ENCODE measurements at places on chromosomes 2 and 18.

GRCh38 chr2:224948859-224949258 lies 93.4 kb downstream of the DOCK10 start:
- no peak for DNase-seq

GRCh38 chr2:228690681-228691080 lies 509.2 kb upstream of the SPHKAP start:
- peak; percentile 61 for DNase-seq

- no peak for DNase-seq
These were observed 525.4 kb downstream of the KCNJ3 start for GRCh38 chr2:155223781-155224406.

DNA sequence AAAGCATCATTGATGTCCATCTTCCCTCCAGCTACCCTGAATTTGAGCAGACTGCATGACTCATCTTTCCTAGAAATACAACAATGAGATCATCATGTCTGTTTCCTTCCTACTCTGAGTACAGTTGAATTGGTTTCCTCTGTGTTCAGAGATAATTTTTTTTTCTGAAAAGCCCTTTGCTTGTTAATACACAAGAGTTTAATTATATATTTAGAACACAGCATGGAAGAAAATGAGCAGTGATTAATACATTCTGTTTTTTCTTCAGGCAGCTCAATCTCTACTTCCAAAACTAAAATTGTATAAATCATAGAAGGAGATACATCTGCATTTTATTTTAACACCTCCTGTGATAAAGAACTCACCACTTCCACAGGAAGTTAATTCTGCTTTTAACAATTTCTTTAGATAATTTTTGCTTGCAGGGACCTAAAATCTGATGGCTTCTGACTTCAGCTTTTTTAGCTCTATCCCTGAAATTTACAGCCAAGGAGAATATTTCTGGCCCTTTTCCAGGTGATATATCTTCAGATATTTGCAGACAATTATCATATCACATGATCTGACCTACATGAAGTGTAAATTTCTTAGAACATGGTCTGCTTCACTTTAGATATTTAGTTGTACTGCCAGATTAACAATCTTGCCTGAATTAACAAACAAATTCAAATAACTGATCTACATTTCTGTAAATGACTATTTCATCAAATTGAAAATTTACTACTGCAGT lies 249.0 kb downstream of the TRIB2 start:
- DNase-seq, result no peak

DNA sequence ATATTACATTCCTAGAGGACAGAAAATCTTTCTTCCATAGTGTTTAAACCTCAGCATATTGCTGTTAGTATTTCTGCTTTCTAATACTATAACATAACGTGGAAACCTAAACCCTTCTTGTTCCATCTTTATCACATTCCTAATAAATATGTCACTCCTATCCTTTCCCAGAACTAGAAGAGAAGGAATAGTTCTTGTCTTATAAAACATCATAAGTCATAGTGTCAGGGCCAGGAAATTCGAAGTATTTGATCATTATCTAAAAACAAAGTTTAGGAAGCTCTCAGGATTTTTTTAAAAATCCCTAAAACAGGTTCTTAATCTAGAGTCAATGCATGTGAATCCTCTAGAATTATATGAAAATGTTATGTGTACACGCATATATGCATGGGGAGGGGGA lies 2.0 kb downstream of the NHEJ1 start:
- DNase-seq, result no peak

DNA sequence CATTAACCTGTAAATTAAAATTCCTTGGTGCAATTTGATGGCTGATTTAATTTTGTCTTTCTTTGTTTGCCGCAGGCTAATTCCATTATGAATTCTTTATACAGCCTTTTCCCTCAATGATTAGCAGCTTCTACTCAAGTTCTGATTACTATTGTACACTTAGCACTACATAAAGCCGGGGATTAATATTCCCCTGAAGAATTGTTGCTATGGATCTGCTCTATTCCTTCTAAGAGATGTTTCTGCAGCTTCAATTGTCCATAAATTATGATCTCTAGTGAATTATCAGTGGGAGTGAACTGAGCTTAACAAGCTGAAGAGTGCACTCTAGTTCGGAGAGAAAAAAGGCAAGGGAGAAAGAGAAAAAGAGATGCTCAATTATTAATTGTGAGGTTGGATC lies 433.7 kb upstream of the SPRED2 start:
- DNase-seq, result no peak

DNA sequence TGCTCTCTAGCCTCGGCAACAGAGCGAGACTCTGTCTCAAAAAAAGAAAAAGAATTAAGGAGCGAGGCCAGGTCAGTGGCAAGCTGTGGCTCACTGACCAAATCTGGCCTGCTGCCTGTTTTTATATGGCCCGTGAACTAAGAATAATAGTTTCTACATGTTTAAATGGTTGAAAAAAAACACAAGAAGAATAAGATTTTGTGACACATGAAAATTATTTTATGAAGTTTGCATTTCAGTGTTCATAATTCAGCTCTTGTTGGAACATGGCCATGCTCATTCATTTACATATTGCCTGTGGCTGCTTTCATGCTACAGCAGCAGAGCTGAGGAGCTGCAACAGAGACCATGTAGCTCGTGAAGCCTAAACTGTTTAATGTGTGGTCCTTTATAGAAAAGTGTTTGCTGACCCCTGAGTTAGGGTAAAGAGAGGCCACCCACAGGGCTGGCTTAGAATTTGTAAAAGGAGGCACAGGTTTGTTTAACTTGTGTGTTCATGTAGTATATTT lies 59.5 kb downstream of the MFSD6 start:
- DNase-seq, result no peak

GRCh38 chr2:58635801-58636375 lies 394.8 kb upstream of the FANCL start:
- no peak for DNase-seq

DNA sequence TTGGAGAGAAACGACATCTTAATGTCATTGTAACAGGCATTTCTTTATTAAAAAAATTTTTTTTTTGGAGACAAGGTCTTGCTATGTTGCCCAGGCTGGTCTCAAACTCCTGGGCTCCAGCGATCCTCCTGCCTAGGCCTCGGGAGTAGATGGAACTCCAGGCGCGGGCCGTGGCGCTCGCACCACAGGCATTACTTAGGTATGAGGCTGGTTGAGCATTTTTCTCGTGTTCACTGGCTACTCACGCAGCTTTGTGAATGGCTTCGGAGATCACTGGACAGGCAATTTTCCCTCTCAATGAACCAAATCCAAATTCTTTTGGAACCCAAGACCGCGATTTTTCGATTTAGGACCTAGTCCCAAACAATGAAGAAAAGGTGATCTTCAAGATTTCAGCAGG lies 795 bp upstream of the TCF7L1 start:
- no peak for DNase-seq

GRCh38 chr2:39513641-39514094 lies 76.6 kb upstream of the MAP4K3 start:
- no peak for DNase-seq

DNA sequence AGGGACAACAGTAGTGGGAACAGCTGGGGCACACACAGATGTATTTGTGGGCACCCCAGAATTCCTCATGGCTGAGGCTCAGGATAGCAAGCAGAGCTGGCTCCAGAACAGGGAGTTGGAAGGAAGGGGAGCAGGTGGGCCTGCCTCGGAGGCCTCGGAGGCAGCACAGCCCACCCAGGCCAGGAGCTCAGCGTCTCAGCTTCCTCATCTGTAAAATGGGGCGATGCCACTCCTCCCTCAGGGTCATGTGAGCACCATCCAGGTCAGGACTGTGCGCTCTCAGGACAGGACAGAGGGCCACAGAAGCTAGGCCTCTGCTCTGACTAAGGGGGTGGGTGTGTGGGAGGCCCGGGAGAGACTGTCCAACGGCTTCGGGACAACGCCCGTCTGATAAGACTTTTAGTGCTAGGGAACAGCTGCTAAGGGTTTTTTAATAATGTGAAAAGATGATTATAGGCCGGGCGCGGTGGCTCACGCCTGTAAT lies 106.2 kb downstream of the HDAC4 start:
- no peak for DNase-seq

Data from ecto neural progenitor cell (in vitro differentiated cells).